Osteoblast (primary cell): ENCODE measurements at places on chromosomes 7 and 10. TPM values are rescaled to one million over a fixed set of nuclear protein-coding genes. Genes with fewer than 3 reads are reported as not detected.
A peak's percentile ranks its signal among the peaks of the same experiment; 100 is the strongest.

- H3K27ac ChIP-seq: no peak overlapping the region
- H3K36me3 ChIP-seq: peaks cover 31% of the 10 kb centered on the region
- DNase-seq: no peak
- no peaks in the 10 kb centered on the region for H3K27me3 ChIP-seq
- no peak overlapping the region for H3K4me3 ChIP-seq
- peaks cover 4% of the 10 kb centered on the region for H3K4me1 ChIP-seq
Measured at GRCh38 chr10:103599211-103599610, 105.7 kb downstream of the NEURL1 start.

TEX36 gene
- total RNA-seq: not detected in 2 replicates

ADRA2A gene
- 0.29 and 0.72 TPM in 2 replicates for total RNA-seq

DNA sequence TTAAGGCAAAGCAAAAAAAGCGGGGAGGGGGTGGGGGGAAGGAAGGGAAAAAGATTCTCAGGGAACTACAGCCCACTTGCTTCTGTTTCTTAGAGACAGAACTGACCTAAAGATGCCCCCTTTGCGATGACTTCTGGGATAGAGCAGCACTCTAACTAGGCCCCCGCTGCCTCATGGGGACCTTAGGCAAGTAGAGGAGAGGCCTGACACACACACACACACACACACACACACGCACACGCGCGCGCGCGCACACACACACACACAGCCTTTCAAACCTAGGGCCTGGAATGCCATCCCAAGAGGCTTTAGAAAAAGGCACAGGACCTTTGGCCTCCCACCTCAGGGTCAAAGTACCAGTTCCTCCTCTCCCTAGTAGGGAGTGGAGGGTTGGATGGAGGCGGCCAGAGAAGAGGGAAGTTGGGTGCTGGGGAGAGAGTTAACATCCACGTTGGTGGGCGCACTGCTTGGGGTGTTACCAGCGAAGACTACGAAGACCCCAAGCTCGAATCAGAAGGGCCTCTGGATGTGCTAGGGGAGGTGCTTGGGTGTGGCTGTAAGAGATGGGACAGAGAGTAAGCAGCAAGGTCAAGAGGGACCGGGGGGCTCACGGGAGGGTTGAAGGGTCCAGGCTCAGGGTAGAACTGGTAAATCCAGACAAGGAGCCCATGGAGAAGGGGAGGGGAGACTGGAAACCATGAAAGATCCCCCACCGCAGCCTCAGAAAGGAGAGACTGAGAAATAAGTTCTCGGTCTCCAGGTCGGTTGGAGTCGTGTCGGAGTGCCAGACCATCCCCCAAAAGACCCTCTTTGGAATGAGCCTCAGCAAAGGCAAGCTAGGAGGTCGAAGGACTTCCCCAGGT is 1.2 kb upstream of the COL1A2 start:
- no peak for DNase-seq
- H3K27me3 ChIP-seq: no peaks in the 10 kb centered on the region
- peaks cover 33% of the 10 kb centered on the region for H3K4me1 ChIP-seq
- H3K4me3 ChIP-seq: peak overlapping the region; percentile 34

ANKRD7 gene
- total RNA-seq: 1.8 and 3.3 TPM in 2 replicates

DNA sequence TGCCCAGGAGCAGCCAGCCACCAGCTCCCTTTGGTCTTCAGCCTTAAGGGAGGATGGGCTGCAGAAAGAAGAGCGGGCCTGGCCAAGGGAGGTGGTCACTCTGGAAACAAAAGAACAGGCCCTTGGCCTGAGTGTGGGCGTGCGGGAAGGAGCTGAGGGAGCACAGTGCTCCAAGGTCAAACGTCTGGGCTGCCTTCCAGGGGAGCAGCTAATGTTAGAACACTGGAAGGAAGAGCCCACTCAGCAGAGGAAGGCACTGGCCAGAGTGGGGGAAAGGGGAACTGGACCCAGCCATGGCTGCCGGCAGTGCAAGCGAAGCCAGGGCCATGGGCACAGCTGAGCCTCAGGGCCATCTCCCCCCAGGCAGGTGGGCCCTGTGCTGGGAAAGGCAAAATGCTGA is 42.7 kb downstream of the FAM53B start:
- H3K36me3 ChIP-seq: peaks cover 6% of the 10 kb centered on the region
- H3K27me3 ChIP-seq: no peaks in the 10 kb centered on the region
- H3K4me3 ChIP-seq: no peak overlapping the region
- DNase-seq: peak; percentile 96
- peak overlapping the region; percentile 73 for H3K27ac ChIP-seq

EIF4H gene
- 270 and 295 TPM in 2 replicates for total RNA-seq

GRCh38 chr10:15829495-15829894 is 30.8 kb downstream of the MINDY3 start:
- H3K36me3 ChIP-seq: peaks cover 13% of the 10 kb centered on the region
- peak; percentile 61 for DNase-seq
- no peaks in the 10 kb centered on the region for H3K4me1 ChIP-seq
- H3K27me3 ChIP-seq: no peaks in the 10 kb centered on the region
- no peak overlapping the region for H3K4me3 ChIP-seq

DNA sequence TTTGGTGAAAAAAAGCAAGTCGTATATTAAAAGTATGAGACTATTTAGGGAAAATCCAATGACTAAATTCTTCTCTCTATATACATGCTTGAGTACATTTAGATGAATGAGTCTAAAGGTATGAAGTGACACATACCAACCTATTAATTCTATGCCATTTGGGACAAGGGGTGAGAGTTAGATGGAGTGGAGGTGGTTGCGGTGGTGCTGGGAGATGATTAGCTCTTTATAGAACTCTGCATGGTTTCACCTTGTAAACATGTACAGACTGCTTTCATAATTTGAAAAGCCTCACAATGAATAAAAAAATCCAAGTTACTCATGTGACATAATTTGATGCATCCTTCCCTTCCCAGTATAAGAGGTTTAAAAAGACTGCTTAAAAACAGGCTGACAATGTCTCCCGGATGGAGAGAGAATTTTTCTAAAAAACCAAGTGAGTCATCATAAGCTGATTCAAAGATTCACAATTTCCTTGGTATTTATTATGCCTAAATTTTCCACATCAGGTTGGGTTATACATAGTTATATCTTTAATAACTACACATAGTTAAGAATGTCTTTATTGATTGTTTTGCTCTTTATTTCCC is 572.8 kb downstream of the REEP3 start:
- no peak for DNase-seq
- no peak overlapping the region for H3K27ac ChIP-seq
- H3K36me3 ChIP-seq: no peaks in the 10 kb centered on the region
- no peaks in the 10 kb centered on the region for H3K4me1 ChIP-seq

- peak; percentile 86 for DNase-seq
- no peak overlapping the region for H3K27ac ChIP-seq
- no peaks in the 10 kb centered on the region for H3K4me1 ChIP-seq
Measured at GRCh38 chr7:142797391-142798377, 26.9 kb downstream of the PRSS2 start.

ABCB4 gene
- total RNA-seq: under 0.01 and 0.36 TPM in 2 replicates

PIP gene
- not detected in 2 replicates for total RNA-seq

AVPI1 gene
- total RNA-seq: 101 and 105 TPM in 2 replicates

DNA sequence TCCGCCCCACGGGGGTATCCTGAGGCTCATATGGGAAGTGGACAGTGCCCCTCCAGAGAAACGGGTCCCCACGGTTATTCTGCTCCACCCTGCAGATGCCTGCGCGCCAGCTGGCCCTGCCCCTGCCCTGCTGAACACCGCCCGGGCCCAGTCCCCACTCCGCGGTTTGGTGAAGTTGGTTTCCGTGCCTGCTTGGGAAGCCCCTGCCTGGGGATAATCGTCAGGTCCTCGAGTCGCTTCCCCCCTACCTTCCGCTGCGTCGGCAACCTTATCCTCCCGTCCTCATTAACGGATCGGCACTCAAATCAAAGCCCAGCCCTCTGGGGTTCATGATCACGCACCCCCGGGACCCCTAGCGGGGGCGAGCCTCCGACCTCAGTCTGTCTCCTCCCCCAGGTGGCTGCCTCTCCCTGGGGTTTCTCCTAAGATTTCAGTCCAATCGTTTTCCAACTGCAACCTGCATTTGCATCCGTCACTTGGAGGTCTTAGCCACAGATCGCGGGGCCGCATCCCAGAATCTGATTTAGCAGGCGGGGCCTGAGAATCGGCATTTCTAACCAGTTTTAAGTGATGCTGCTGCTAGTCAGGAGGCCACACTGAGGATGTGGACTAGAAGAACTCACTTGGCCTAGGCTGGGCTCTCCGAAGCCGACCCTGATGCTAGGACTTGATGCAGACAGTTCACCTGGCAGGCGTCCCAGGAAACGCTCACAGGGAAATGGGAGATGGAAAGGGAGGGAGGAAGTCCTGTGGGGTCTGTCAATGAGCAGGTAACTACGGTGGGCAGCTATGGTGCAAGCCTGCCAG is 27.6 kb downstream of the WDR86 start:
- H3K4me1 ChIP-seq: no peaks in the 10 kb centered on the region
- H3K36me3 ChIP-seq: no peaks in the 10 kb centered on the region
- H3K27ac ChIP-seq: no peak overlapping the region
- peaks cover 13% of the 10 kb centered on the region for H3K27me3 ChIP-seq
- H3K4me3 ChIP-seq: no peak overlapping the region

DNA sequence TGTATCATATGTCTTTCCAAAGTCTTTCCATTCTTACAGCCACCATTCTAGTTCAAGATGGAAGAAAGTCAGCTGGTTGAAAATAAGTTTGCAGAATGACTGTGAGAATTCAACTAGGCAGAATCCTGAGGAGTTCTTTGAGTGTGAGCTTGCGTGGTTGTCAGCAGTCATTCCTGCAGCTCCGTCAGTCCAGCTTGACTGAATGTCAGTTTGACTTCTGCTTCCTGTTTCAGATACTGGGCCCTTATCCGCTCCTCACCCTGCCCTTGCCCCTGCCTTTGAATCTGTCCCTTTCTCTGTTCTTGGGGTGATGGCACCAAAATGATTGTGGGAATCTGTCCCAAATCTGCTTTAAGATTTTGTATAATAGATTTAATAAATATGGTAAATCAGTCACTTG is 27.8 kb downstream of the SLC26A5 start:
- peaks cover 2% of the 10 kb centered on the region for H3K27me3 ChIP-seq
- H3K4me3 ChIP-seq: no peak overlapping the region
- H3K36me3 ChIP-seq: no peaks in the 10 kb centered on the region
- DNase-seq: no peak

PUS7 gene
- total RNA-seq: 20.0 and 22.4 TPM in 2 replicates

GRCh38 chr10:5976512-5977470 is 552 bp downstream of the IL15RA start:
- no peaks in the 10 kb centered on the region for H3K36me3 ChIP-seq
- no peaks in the 10 kb centered on the region for H3K27me3 ChIP-seq
- no peak overlapping the region for H3K27ac ChIP-seq
- DNase-seq: peak; percentile 92
- H3K4me3 ChIP-seq: peak overlapping the region; percentile 87

ODAD2 gene
- total RNA-seq: 0.59 and 0.72 TPM in 2 replicates

GRCh38 chr10:122555442-122555841 is 5.1 kb upstream of the DMBT1 start:
- H3K4me1 ChIP-seq: no peaks in the 10 kb centered on the region
- no peaks in the 10 kb centered on the region for H3K36me3 ChIP-seq
- DNase-seq: no peak
- peaks cover 21% of the 10 kb centered on the region for H3K27me3 ChIP-seq

DNA sequence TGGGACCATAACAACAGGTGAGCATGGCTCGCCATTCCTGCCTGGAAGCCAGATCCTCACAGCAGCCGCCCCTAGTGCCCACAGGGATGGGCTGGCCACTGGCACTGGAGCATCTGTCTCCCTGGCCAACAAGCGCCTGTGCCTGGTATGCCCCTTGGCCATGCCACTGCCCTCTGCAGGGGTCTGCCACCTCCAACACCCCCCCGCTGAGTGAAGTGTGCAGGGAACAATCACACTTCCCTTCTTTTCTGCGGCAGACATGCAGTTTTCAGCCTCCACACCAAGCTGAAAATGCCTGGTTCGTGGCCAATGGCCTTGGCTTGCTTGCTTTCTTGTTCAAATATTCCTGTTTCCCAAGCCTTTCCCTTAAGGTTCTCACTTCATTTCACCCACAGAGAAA is 50.7 kb downstream of the HSPA12A start:
- H3K36me3 ChIP-seq: peaks cover 8% of the 10 kb centered on the region
- DNase-seq: no peak
- no peaks in the 10 kb centered on the region for H3K27me3 ChIP-seq

DNA sequence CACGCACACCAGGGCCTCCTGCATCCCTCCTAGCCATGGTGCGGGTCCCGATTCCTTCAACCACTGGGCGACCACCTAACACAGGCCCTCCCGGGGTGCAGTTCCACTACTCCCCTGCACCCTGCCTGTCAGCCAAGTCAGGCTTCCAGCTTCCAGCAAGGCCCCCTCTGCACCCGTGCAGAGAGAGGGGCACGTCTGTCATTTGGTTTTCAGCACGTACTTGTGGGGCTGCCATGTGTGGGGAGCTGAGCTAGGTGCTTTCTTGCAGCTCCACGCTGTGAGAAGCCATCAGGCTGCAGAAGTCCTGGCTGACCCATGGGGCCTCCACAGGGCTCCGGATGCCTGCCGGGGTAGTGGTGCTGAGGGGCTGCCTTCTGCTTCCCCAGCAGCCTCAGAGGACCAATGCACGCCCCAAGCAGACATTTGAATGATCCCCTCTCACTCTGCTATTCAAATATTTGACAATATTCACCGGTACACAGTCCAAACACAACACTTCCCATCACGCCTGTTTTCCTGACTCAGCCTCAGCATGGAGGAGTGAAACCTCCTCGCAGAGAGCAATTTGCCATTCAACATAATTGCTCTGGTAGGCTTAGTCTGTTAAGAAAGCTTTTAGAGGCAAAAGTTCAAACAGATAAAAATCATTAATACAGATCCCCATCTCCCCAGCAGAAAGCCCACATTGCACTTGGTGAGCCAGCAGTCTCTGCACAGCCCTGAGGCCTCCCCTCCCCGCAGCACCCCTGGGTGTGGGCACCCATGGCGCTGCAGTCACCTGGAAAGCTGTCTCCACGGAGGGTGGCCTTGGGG is 449.9 kb downstream of the PTPRN2 start:
- no peak overlapping the region for H3K27ac ChIP-seq
- H3K4me1 ChIP-seq: no peaks in the 10 kb centered on the region
- H3K36me3 ChIP-seq: no peaks in the 10 kb centered on the region
- no peak overlapping the region for H3K4me3 ChIP-seq

- H3K4me3 ChIP-seq: no peak overlapping the region
- H3K4me1 ChIP-seq: no peaks in the 10 kb centered on the region
- no peak for DNase-seq
- H3K27me3 ChIP-seq: no peaks in the 10 kb centered on the region
- H3K27ac ChIP-seq: no peak overlapping the region
Measured at GRCh38 chr7:113292105-113292504, 173.8 kb upstream of the SMIM30 start.

- peaks cover 12% of the 10 kb centered on the region for H3K4me1 ChIP-seq
- peaks cover 12% of the 10 kb centered on the region for H3K36me3 ChIP-seq
- no peaks in the 10 kb centered on the region for H3K27me3 ChIP-seq
- H3K27ac ChIP-seq: peak overlapping the region; percentile 70
- DNase-seq: peak; percentile 95
Measured at GRCh38 chr10:125113691-125114371, 46.5 kb downstream of the CTBP2 start.

DNA sequence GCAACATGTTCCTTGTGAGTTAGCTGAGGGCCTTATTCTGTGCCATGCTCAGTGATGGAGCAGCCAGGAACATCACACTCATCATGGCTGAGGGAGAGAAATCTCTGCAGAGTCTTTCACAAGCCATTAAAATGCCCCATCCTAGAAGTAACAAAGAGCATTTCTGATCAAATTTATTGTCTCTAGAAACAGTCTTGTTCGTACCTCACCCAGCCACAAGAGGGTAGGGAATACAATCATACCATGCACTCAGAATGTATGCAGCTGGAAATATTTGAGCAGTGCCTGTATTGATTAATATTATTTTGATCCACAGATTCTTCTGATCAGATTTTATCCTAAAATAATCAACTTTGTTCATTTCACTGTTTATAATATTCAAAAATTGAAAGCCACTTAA is 17.3 kb downstream of the VPS26A start:
- H3K27ac ChIP-seq: no peak overlapping the region
- no peak overlapping the region for H3K4me3 ChIP-seq
- DNase-seq: no peak
- no peaks in the 10 kb centered on the region for H3K27me3 ChIP-seq

IFIT1B gene
- not detected in 2 replicates for total RNA-seq

- H3K27ac ChIP-seq: no peak overlapping the region
- peak; percentile 82 for DNase-seq
- H3K4me1 ChIP-seq: peaks cover 35% of the 10 kb centered on the region
Measured at GRCh38 chr10:60434418-60435046, 44.9 kb upstream of the ANK3 start.
